ENCODE measurements at places on chromosomes 3 and 15.

DNA sequence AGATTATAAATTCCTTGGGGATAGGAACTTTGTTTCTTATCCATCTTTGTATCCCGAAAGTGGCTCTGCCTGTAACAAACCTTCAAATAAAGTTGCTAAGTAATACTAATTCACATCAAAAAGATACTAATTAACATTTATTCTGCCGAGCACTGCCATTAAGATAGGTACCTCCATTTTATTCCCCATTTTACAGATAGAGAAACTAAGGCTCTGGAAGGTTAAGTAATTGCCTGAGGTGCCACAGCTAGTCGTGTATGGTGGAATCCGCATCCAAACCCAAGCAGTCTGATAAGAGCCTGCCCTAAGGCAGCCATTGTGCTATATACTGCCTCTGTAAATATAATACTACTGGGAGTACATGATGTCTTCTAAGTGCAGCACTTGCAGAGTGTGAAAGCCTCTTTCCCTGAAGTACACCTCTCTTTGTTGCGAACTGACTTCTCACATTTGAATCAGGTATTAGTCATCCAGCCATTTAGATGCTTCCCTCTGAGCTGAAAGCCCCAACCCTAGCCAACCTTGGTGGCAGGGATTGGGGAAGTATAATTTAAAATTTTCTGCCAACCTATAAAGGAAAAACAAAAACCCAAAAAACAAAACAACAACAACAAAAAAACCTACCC, 78.5 kb upstream of the CHD2 start:
- no peak for DNase-seq

DNA sequence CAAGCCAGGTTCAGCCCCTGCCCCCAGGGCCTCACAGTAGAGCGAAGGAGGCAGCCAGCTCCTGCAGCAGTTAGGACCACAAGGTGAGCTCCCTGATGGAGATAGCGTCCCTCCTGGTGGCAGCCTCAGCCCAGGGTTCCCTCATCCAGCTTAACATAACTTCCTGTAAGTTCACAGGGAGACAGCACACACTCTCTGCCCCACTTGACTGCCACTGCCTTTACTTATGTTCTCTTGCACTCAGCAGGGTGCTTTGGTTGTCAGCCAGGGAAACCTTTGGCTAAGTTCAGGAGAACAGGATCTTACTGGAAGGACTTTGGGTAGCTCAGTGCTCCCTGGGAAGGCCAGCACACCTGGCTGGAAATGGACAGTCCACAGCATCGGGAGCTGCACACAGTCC, 10.9 kb downstream of the KBTBD13 start:
- DNase-seq: no peak

DNA sequence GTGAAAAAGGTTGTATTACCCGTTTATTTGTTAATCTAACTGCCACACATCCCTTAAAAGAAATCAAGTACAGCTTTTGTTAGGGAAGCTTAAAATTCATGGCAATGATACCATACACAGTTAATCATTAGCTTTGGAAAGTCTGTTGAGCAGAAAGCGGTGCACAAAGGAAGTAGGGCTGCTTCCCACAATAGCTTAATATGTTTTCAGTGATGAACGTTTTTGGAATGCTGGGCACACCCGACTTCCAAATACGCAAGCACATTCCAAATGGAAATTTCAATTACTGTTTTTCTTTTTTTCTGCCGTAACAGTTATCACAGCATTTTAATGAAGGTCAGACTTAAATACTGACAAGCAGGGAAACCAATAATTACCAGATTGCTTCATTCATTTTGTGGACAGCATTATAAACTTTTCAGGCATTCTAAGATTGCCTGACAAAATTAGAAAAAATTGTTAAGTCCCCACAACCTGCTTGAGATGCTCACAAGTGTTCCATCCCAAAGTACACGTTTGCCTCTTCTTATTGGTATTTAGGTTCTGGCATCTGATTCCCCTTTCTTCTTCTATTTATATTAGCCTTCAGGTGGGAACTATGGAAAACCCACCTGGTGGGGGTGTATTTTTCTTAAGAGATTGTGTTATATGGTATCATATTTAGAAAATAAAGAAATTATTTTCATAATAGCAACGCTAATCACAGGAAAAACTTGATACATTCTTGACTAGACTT, 1.1 kb upstream of the ECT2 start:
- no peak for DNase-seq

GRCh38 chr3:185677146-185677829, 91.2 kb downstream of the SENP2 start:
- no peak for DNase-seq

GRCh38 chr15:60396958-60397771, 621 bp downstream of the ANXA2 start:
- DNase-seq: no peak

Data from stimulated activated CD4-positive, alpha-beta T cell treated with anti-CD3 and anti-CD28 coated beads, TNF-alpha, amount 100 ng/mL, for 1 hour (primary cell).